ENCODE measurements at places on chromosomes 2 and 18. TPM values are rescaled to one million over a fixed set of nuclear protein-coding genes. Genes with fewer than 3 reads are reported as not detected.

CTAGE1 gene
- 0.22 TPM for total RNA-seq

UCN gene
- total RNA-seq = 0.22 TPM

TTN gene
- under 0.01 TPM for total RNA-seq

PLGLB1 gene
- 1.1 TPM for total RNA-seq
